ENCODE measurements at places on chromosomes 3 and 15.

- no peak for DNase-seq
Measured at GRCh38 chr3:156630081-156630772, 44.2 kb upstream of the TIPARP start.

- no peak for DNase-seq
Measured at GRCh38 chr3:13557926-13558325, 9.0 kb downstream of the FBLN2 start.

- no peak for DNase-seq
Measured at GRCh38 chr3:123331651-123332050, 117.2 kb downstream of the ADCY5 start.

GRCh38 chr3:57169872-57170623 lies 4.9 kb upstream of the IL17RD start:
- peak; percentile 49 for DNase-seq

DNA sequence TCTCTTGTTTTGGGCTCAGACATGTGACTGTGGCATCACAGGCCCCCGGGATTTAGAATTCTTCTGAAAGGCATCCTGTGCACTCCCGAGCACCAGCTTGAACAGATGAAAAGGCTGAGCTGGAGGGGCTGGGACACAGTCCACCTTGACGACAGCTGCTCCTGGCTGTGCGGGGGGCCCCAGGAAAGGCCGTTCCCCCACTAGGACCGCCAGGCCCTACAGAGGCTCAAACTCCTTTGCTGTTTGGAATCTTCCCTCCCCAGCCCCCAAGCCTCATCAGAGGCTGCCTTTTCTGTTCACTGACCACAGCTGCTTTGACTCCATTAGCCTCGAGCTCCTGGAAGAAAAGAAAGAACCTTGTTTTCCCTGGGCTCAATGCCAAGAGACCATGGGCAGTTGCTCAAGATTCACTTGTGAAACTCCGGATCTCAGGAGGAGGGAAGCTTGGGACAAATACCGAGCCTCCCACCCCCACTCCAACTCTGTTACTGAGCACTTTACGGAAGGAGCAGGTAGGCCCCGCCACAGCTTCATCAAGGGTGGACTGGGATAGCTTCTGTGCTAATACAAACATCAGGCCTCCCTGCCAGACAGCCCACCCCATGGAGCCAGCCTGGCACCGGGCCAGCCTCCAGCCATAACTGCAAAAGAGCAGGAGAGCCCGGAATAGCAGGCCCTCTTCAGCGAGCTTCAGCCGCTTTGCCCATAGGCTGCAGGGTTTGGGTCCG lies 15.7 kb downstream of the CIDEC start:
- no peak for DNase-seq

DNA sequence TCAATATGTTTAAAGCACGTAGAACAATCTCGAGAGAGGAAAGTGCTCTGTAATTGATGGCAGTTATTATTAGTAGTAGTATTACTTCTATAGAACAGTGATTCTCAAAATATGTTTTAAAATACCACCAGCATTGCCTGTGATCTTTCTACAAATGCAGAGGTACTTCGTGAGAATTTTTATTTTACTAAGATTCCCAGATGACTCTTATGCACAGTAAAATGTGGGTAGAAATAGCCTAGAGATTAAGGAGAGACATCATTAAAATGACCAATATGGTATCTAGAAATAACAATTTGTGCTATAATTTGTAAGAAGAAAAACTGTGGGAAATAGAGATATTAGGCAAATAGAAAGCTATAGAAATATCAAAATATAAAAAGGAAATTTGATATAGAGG lies 157.9 kb downstream of the SUCNR1 start:
- no peak for DNase-seq

- no peak for DNase-seq
Measured at GRCh38 chr3:35680866-35681650, 41.7 kb downstream of the ARPP21 start.

- no peak for DNase-seq
Measured at GRCh38 chr3:12490547-12490946, 6.3 kb downstream of the TSEN2 start.

DNA sequence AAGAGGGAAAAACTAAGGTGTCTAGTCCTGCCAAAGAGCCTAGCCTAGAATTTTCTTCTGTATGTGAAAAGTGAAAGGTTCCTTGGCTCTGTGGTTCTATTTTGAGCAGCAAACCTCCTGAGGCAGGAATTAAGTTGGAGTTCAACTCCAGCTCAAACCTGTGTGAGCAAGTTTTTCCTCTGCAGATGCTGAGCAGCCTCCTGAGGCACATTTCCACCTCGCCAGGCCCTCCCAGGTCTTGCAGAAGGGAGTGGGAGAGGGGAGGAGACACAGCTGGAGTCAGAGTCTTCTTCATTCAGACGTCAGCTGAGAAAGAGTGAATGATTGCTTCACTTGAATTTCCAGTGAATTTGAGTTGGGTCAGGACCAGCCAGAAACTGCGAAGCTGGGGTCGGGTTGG lies 69.5 kb upstream of the ETV5 start:
- no peak for DNase-seq

DNA sequence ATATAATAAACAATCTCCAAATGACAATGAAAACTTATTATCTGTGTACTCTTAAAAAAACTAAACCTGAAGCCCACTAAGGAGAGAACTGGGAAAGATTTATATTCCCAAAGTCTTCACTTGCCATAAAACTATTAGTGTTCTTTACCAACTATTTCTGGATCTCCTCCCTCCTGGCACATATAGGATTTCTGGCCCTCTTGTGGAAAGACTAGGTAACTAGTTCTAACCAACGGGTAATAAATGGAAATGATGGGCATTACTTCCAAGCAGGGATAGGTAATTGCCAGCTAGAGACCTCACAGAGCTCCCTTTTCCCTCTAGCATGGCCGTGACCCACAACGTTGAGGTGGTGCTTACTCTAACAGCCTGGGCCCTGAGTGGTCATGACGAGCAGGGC lies 110.1 kb downstream of the DNAH12 start:
- DNase-seq = no peak

- no peak for DNase-seq
Measured at GRCh38 chr3:27533718-27534573, 49.8 kb upstream of the SLC4A7 start.

Data from activated CD8-positive, alpha-beta memory T cell treated with anti-CD3 and anti-CD28 coated beads for 1 hour (primary cell).